Effector CD4-positive, alpha-beta T cell (primary cell): ENCODE measurements at places on chromosomes 4 and X.
A peak's percentile ranks its signal among the peaks of the same experiment; 100 is the strongest.

DNA sequence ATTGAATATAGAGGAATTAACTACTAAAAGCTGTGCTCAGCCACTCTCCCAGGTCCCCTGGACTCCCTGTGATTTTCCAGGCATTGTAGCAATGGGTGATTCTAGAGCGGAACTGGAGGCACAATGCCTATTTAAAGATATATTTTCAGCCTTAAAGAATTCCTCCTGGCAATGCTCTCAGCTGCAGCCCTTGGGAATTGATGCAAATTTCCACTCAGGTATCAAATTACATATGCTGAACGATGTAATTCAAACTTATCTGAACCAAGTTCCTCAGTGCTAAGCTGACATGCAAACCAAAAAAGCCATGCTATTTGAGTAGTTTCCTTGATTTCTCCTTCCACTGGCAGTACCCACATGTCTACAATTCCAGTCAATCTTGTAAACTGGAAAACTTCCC is 86.3 kb upstream of the GABRA3 start:
- no peak for DNase-seq

DNA sequence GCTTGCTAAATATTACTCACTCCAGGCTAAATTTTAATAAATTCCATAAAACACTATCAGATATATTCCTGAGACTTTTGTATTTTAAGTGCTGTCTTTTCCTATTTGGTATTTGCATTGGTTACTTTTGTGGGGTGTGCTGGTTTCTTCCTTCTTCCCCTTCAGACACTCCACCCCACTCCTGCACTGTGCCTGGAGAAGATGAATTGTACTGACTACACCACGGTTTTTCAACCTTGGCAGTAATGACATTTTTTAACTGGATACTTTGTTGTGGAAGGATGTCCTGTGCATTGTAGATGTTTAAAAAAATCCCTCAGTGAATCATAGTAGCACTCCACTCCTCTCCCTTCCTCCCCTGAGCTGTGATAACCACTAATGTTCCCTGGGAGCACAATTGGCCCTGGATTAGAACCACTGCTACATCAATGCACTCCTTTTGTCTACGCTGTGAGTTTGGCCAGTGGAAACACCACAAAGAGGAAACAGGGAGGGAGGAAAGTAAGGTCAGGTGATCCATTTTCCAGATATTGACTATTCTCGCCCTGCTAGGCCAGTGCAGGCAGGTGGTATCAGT is 36.3 kb downstream of the SNCA start:
- no peak for DNase-seq

- no peak for DNase-seq
These were observed 194.4 kb downstream of the BCOR start for GRCh38 chrX:39903343-39903742.

DNA sequence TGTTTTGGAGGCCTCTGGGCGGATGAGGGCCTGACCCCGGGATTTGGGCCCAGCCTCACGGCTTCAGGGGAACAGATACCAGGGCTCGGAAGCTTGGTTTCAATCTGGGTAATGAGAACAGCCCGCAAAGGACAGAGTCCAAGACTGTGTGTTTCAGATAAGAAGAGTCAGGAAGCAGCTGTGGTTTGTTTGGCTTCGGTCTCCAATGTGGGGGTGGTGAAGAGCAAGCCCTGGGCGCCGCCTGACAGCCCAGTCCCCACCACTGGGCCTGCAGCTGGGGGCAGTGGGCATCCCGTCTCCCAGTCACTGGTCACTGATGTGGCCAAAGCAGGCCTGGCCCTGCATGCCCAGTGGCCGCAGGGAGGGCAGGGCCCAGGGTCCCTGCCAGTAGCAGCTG is 9.1 kb downstream of the WFS1 start:
- DNase-seq = no peak

- DNase-seq = no peak
These were observed 40.4 kb downstream of the MAP7D3 start for GRCh38 chrX:136210806-136211205.

DNA sequence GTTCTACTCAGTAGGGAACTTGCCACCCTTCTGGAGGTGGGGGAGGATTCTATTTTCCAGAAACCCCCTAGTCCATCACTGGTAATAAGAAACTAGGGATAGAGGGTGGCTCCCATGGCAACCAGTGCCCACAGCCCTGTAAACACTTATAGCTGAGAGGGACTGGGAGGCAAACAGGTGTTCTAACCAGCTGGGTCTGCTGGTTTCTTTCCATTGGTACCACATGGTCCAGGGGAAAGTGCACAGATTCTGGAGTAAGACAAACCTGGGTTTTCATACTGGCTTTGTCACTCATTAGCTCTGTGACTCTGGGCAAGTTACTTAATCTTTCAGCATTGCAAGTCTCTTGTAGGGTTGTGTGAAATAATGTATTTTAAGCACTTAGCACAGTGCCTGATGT is 26.9 kb downstream of the IGSF1 start:
- DNase-seq = no peak

- DNase-seq = no peak
These were observed 76.1 kb downstream of the KLHL8 start for GRCh38 chr4:87144356-87144755.

DNA sequence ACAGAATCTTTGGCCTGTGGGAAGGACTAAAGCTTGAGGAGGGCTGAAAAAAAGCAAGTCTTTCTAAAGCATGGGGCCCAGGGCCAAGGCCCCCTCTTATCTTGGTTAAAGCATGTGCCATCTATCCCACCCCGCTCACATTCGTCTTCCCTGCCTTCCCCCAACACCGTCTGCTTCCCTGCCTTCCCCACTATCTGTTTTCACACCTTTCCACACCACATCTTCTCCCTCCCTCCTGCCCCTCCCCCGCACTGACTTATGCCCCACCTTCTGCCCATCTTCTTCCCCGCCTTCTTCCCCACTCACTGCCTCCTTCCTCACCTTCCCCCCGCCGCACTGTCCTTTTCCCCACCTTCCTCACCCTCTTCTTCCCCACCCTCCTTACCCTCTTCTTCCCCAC is 890 bp upstream of the NAP1L5 start:
- DNase-seq = no peak

DNA sequence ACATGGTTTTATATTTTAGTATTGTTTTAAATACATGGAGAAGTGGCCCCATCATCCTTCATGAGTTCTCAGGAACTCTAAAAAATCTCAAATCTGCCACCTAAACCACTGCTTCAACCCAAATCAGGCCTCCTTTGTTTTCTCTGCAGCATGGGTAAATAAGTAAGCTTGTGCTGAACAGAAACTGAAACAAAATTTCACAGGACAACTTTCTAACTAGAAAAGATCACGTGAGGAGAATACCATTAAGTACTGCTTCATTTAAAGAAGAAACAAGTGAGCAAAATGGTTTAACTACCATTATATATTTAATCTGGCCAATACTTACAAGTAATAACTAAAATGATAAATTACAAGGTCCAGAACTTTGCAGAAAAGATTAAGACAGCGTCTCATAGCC is 2.5 kb downstream of the ARAP2 start:
- no peak for DNase-seq

GRCh38 chr4:83613994-83614393 is 78.1 kb downstream of the GPAT3 start:
- DNase-seq = no peak

DNA sequence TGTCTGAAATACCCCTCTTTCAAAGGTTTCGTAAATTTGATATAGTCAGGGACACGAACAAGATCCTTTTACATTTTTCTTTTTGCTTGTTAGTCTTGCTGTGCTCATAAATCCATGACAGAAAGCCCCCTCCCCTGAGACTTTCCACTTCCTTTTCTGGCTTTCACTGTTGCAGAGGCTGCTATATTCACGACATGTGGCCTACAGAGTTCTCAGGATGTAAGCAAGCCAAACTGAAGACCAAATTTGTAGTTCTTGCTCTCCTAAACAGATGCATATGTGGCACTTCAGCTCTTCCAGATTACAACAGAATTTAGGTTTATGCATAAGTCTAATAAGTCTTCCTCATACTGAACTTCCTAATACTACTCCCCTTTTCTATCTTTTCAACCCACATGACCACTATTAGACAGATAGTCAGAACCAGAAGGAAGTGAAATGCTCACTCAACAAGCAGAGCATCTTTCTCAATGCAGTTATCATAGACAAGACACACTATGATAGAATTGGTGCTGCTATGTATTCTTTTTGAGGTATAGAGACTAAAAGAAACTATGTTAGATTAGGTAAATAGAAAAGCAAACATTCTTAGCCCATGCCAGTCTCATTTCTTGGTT is 15.0 kb downstream of the BTK start:
- DNase-seq = no peak

DNA sequence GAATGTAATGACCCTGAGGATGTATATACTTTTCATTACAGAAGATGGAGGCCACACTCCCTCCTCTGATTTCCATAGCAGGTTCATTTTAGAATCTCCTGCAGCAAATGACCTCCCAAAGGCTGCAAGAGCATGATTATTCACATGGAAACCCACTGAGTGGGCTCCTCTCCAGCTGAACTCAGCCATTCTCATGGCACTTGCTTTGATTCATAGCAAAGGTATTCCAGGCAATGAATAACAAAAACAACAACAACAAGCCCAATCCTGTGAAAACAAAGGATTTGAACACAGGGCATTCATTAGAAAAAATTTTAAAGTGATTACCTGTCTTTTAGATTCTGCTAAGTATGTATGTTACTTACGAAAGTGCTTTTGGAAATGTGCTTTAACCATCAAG is 894.0 kb upstream of the FRG1 start:
- DNase-seq = no peak

- no peak for DNase-seq
These were observed 49.4 kb upstream of the PRR32 start for GRCh38 chrX:126770179-126770578.

- DNase-seq = no peak
These were observed 31.8 kb upstream of the MTM1 start for GRCh38 chrX:150536455-150537116.

DNA sequence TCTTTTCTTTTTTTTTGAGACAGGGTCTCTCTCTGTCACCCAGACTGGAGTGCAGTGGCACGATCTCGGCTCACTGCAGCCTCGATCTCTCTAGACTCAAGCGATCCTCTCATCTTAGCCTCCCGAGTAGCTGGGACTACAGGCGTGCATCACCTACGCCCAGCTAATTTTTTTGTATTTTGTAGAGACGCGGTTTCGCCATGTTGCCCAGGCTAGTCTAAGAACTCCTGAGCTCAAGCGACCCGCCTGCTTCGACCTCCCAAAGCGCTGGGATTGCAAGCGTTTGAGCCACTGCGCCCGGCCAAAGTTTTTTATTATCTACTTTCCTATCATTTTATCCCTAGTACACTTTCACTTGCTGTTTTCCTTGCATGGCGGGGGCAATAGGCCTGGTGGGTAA is 1.4 kb downstream of the UBA6 start:
- DNase-seq = no peak

GRCh38 chr4:185502386-185502785 is 30.9 kb upstream of the CCDC110 start:
- DNase-seq = no peak

GRCh38 chr4:89752932-89753598 is 83.9 kb downstream of the SNCA start:
- no peak for DNase-seq

DNA sequence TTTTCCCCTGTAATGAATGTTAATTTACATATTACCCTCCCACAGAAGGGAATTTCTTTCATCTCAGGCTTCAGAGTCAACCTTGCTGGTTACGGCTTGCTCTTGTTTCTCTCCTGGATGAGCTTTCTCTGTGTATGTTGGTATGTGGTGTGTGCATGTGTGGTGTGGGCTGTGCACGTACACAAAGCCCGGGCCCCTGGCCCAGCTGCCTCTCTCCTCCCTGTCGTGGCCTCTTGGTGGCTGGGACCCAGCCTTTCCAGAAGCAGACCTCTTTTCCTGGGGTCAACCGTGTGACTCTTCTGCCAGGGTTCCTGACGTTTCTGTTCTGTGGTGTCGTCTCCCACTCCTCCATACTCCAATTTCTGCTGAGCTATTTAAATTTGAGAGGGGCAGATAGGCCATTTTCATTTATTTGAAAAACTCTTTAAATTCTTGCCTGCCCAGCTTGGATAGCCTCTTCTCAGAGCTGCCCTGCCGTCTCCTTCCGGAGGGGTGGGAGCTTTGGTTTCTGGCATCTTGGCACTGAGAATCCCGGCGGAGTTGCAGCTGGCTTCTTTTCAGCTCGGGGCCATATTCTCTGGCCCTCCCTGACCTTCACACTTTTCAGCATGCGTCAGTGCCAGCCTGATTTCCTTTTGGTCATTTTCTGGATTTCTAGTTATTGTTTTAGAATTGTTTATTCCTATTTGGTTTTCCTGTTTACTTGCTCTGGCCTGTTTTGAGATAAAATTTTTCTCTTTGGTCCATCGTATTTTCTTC is 25.1 kb downstream of the FHDC1 start:
- DNase-seq = no peak

DNA sequence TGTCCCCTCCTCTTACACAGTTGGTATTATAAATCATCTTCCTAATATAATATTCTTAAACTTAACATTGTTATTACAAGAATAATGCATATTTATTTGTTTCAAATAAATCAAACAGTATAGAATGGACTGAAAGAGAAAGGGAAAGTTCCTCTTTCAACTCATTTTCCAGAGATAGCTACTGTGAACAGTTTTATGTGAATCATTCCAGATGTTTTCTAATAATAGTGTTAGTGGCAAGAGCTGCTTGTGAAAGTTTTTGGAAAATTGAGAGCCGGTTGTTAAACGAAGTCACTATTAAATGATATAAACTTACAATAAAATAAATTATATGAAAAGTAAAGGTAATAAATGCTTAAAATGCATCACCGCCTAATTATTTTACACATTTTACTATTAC is 14.6 kb downstream of the TMSB4X start:
- DNase-seq = no peak

GRCh38 chr4:65597697-65598096 is 72.6 kb downstream of the EPHA5 start:
- no peak for DNase-seq

DNA sequence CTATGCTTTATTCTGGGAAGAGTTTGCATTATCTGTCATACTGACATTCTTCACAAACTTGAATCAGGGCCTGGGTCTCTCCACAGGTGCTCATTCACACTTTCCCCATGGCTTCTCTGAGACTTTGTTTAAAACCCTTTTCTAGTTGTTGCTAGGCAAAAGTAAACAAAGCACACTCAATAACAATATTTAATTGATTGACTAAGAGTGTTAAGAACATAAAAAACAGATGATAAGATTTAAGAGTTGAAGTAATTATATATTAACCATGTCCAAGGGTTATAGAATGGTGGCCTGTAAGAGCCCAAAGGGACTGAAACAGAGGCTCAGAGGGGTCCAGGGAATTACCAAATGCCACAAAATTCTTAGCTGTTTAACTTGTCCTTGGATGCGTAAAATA is 7.1 kb downstream of the MAOA start:
- DNase-seq = no peak

DNA sequence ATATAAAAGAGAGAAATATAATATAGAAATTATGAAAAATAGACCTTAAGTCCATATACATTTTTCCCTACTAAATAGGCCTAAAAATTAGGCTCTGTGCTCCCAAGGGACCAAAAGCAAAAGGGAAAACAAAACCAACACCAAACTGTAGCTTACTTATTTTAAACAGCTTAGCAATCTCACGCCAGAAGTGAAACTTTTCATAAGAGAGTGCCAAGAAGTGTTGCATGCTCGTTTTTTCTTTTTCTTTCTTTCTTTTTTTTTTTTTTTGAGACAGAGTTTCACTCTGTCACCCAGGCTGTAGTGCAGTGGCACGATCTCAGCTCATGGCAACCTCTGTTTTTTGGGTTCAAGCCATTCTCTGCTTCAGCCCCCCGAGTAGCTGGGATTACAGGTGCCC is 250.4 kb downstream of the TMA16 start:
- DNase-seq = no peak

GRCh38 chrX:139058831-139059495 is 347.4 kb upstream of the FGF13 start:
- no peak for DNase-seq

- DNase-seq = peak; percentile 9
These were observed 66.0 kb upstream of the GEMIN8 start for GRCh38 chrX:14095702-14096101.
